ENCODE measurements at places on chromosomes 2 and 18.

DNA sequence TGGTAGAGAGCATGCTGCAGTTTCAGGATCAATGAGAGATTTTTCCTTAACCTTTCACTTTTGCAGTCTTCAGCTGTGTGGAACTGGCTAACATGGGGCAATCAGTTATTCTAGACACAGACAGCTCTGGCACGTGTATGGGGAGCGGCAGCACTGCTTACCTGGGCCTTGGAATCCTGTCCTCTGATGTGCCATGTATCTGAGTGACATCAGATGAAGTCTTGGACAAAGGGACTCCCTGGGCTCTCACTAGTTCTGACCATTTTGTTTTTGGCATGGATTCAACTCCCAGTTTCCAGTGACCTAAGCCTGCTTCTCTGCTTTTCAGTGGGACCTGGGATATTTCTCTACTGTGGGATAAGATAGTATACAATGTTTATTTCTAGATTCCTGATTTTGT, 54.3 kb downstream of the RNF144A start:
- DNase-seq, result no peak

GRCh38 chr2:218393750-218394290, 5.8 kb upstream of the CTDSP1 start:
- DNase-seq, result no peak

DNA sequence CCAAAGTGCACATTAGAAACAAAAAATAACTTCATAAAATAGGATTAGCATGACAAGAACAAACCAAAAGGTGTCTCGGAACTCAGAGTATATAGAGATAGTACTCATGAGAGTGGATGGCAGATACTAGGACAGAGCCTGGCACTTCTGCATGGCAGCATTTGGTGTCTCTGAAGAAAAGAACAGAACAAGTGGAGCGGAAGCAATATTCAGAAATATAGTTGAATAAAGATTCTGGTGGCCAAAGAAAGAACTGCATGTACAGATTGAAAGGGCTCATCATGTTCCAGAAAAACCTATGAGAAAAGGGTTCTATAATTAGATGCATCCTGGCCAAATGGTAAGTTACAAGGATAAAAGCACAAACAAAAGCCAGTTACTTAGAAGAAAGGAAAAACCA, 90.9 kb downstream of the CCDC138 start:
- DNase-seq, result no peak

GRCh38 chr2:129819855-129820254, 159.6 kb upstream of the RAB6C start:
- DNase-seq, result no peak

GRCh38 chr2:237261327-237261726, 152.6 kb downstream of the COL6A3 start:
- DNase-seq, result no peak

- no peak for DNase-seq
These were observed 47.0 kb downstream of the EVA1A start for GRCh38 chr2:75513616-75514170.

- DNase-seq, result no peak
These were observed 182.8 kb upstream of the FOSL2 start for GRCh38 chr2:28209864-28210263.

DNA sequence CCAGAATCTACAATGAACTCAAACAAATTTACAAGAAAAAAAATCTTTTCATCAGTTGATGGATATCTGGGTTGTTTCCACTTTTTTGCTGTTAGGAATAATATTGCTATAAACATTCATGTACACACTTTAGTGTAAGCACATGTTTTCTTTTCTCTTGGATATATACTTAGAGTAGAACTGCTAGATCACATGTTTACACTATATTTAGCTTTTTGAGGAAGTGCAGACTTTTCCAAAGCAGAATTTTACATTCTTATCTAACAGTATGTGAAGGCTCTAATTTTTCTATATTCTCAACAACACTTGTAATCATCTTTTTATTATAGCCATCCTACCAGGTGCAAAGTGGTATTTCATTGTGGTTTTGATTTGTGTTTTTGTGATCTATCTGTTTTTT, 103.6 kb upstream of the RMP24 start:
- DNase-seq, result no peak

DNA sequence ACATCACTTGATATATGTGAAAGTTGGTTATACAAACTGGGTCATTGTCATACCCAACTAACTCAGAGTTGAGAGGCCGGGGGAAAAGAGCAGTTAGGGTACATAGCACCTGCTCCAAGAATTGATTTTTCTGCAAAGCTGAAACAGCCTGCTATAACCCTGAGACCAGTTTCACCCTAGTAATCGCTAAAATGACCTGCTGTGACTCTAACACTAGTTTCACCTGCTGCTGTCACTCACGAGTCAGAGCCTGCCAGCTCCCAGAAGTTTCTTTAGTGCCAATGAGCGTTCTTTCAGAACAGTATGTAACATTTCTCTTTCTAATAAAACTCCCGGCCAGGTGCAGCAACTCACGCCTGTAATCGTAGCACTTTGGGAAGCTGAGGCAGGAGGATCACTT, 28.0 kb downstream of the SRSF7 start:
- DNase-seq, result no peak

DNA sequence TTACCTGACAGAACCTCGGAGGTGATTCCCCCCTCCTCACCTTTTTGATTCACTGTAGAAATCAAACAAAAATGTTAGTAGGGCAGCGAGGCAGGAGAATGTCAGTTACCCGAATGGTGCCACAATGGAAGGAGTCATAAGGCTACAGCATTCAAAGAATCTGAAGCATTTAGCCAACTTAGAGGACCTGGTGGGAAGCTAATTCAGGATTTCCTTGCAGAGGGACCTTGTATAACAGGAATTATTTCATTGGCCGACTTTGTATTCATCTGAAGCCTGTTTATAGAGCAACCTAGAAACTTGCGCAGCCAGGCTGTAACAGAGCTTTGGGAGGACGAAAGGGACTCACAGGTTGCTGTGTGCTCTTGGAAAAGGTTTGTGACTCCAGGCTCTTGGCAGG, 129.1 kb upstream of the MMADHC start:
- no peak for DNase-seq

DNA sequence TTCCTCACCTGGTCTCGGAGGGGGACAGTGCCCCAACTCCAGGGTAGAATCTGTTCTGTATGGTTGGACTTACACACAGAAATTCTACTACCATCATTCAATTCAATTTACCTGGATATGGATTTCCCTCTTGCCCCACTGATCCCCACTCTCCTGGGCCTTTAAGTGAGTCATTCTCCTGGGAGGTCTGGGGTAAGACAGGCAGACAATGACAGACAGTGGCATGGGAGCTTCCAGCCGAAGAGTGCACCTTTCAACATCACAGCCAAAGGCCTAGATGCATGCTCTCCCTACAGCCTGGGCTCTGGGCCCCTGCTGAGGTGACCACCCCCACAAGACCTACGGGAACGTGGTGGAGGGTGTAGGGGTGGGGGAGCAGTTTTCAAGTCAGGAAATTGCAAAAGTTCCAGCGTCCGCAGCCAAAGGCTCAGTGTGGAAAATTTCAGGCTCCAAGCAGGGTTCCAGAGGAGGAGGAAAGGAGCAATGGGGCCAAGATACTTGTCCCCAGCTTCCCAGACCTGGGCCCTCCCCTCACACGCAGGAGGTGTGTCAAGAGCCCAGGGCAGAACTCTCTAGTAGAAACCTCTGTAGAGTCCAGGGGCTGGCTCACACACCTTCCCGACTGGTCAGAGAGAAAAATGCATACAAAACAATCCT, 296.4 kb downstream of the CYP26B1 start:
- no peak for DNase-seq

DNA sequence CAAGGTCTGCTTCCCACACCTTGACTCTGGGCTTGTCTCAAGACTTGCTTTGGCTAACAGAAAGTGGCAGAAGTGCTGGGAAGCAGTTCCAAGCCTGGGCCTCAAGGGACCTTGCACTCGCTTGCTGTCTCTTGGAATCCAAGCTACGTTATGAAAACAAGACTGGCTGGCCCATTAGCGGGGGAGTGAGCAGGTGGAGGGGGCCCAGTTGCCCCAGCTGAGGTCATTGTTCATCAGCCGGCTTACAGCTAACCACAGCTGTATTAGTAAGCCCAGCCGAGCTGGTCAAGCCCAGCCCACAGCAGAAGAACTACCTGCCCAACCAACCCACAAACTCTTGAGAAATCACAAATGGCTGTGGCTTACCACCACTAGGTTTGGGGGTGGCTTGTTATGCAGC, 63.1 kb downstream of the MARCO start:
- no peak for DNase-seq

DNA sequence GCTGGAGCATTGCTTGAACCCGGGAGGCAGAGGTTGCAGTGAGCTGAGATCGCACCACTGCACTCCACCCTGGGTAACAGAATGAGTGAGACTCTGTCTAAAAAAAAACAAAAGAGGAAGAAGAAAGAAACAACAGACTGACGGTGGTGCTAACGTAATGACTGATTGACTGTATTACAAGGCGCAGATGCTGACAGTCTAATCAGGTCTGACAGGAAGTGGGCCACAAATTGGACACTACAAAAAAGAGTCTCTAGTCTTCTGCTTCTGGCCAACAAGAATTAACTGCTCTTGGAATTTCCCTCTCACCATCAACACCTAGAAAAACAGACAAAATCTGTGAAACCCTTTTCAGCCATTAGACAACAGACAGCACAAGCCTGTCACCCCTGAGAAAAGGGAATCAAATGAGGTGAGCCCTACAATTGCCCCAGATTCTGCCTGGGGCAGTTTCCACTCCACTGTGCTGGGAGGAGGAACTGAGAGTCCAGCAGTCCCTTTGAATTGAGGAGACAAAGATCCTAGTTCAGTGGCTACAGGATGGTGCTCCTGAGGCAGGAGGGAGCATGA, 43.3 kb downstream of the SNED1 start:
- no peak for DNase-seq

GRCh38 chr2:164722616-164723338, 101.5 kb upstream of the GRB14 start:
- peak; percentile 15 for DNase-seq

DNA sequence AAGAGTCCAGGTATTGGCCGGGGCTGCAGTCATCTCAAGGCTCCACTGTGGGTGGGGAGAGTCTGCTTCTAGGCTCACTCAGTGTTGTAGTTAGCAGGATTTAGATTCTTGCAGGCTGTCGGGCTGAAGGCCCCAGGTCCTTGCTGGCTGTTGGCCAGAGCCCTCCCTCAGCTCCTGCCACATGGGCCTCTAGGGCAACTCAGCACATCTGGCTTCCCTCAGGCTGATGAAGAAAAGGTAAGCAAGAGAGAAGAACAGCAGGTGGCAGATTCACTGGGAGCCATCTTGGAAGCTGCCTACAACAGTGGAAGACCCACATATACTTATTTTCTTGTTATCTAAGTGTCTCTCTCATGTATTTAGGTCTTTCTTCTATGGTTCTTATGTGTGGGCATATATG, 4.3 kb downstream of the MRPS9 start:
- no peak for DNase-seq

- no peak for DNase-seq
These were observed 1596.8 kb upstream of the SLC39A10 start for GRCh38 chr2:194060269-194060668.

DNA sequence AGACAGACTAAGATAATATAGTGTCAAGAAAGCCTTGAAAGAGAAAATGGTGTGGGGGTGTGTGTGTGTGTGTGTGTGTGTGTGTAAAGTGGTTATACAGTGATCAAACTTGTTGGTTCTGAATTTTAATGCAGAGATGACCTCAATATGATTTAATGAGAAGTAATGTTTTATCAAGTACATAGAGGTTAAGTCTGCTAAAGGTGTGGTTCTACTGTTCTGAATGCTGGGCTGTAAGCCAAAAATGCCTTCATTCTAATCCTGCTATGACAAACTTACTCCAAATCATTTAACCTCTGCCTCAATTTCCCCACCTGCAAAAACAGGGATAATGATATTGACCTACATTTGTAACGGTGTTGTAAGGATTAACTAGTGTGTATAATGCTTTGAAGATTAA, 87.9 kb downstream of the WDPCP start:
- DNase-seq, result no peak

- peak; percentile 97 for DNase-seq
These were observed 139.9 kb downstream of the LRRC30 start for GRCh38 chr18:7370802-7371201.

DNA sequence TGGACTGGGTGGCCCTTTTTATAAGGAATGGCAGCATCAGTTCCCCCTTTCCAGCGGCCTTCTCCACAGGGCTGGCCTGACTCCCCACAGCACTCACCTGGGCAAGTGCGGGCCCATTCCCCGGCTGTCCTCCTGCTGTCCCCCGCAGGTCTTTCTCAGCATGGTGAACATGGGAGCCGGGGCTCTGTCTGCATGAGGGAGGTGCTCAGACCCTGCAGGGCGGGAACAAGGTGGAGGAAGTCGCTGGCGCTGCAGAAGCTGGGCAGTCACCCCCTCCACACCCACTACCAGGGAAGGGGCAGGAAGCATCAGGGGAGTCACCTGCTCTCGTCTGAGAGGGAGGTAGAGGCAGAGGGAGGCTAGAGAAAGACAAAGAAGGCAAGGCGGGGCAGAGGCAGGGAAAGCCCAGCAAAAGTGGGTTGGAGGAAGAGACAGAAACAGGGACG, 12.2 kb downstream of the HES6 start:
- no peak for DNase-seq

- DNase-seq, result no peak
These were observed 26.1 kb downstream of the KCTD18 start for GRCh38 chr2:200483729-200484198.

GRCh38 chr18:46209161-46209560, 105.0 kb downstream of the HAUS1 start:
- DNase-seq, result no peak

DNA sequence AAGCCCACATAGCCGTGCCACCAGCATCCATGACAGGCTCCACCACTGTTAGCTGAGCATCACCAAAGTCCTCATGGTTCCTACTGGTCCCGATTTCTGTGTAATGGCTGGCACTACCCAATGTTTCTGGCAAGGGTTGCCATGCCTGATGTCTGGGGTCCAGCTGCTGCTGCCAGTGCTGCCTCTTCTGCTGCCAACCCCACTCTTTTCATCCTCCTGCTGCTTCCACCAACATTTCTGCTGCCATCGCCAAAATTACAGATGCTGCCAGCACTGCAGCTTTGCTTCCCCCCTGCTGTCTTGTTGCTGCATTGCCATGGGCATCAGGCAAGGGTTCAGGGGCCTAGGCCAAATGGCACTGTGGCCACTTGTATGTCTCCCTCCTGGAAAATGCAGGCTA, 152.9 kb downstream of the LRRTM1 start:
- DNase-seq, result no peak

- no peak for DNase-seq
These were observed 866 bp downstream of the CRIM1 start for GRCh38 chr2:36356298-36356989.

- no peak for DNase-seq
These were observed 42.3 kb downstream of the LRRTM4 start for GRCh38 chr2:77479895-77480294.
